Stimulated activated CD8-positive, alpha-beta memory T cell treated with anti-CD3 and anti-CD28 coated beads, Interleukin-15, amount 100 ng/mL, for 48 hours (primary cell): ENCODE measurements at places on chromosomes 1 and 21.

- peak; percentile 33 for DNase-seq
These were observed 98.2 kb downstream of the PGBD5 start for GRCh38 chr1:230327892-230328284.

GRCh38 chr1:1157033-1157365, 16.7 kb upstream of the TTLL10 start:
- no peak for DNase-seq

DNA sequence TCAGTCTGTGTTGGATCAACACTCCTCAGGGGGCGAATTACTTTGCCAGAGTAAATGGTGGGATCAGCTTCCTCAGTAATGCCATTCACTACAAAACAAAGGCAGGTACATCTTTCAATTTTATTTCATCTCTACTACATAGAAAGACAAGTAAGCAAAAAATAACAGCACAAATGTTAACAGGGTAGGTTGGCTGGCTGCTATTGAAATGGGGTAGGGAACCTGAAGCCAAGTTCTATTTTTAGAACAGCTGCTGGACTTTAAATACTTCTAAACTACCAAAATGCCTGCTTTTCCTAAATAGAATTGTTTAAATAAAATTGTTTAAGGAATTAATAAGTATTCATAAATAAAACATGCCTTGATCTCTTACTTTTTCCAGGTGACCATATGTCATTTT, 7.3 kb upstream of the NRAS start:
- DNase-seq, result no peak

DNA sequence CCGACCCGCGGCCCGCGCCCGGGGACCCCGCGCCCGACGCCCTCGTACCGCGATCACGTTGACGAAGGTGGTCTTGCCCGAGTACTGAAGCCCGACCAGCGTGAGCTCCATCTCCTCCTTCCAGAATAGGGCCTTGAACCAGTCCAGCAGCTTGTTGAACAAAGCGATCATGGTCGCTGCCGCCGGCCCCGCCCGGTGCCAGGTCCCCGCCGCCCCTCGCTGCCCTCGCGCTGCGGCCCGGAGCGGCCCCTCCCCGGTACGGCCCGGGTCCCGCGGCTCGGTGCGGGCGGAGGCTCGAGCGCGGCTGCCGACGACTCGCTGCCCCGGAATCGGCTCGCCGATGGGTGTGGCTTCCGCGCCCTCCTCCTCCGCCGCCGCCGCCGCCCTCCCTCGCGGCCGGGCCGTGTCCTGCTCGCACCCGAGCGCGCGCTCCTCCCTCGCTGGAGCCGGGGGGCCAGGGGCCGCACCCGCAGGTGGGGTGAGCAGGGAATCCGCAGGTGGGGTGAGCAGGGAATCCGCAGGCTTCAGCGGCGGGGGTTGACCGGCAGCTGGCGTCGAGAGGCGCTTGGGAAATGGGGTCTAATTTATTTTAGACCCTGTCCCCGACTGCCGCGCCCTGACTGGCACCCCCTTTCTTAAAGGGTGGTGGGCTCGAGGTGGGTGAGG, at the start of gene ARL8A:
Gene ARL8A, minus strand, starts transcription at position 336 of the 666 bp plus-strand sequence. Its CDS starts 165 bp downstream, at position 171.
- peak; percentile 64 for DNase-seq
